Stimulated activated CD4-positive, alpha-beta T cell treated with anti-CD3 and anti-CD28 coated beads, Interleukin-4, amount 100 ng/mL, for 24 hours (primary cell): ENCODE measurements at places on chromosomes 1 and 21.

GRCh38 chr1:18868801-18869424 lies 9.5 kb upstream of the TAS1R2 start:
- DNase-seq = no peak

- DNase-seq = no peak
Observed at GRCh38 chr1:231638647-231639046, 12.1 kb downstream of the DISC1 start.

DNA sequence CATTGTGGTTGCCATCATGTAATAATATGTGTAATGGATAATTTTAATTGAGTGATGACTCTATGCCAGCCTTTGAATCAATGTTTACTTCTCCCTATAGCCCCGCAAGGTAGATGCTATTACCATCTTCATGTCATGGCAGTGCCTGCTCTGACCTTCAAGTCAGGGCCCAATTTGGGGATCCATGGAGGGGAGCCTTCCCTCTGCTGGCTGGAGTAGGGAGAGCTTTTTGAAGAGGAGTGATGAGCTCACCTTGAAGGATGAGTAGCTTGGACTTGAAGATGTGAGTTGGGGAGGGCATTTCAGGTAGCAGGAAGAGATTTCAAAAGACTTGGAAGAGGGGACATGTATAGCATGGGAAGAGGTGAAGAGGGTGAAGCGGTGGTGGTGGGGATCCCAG lies 189.2 kb downstream of the FOXD2 start:
- DNase-seq = no peak

- no peak for DNase-seq
Observed at GRCh38 chr1:15099441-15100120, 54.0 kb upstream of the TMEM51 start.

GRCh38 chr1:186819126-186819525 lies 9.6 kb upstream of the PLA2G4A start:
- no peak for DNase-seq

- no peak for DNase-seq
Observed at GRCh38 chr21:42989816-42990650, 15.7 kb downstream of the PKNOX1 start.

- no peak for DNase-seq
Observed at GRCh38 chr1:23521588-23521987, 9.4 kb downstream of the E2F2 start.

DNA sequence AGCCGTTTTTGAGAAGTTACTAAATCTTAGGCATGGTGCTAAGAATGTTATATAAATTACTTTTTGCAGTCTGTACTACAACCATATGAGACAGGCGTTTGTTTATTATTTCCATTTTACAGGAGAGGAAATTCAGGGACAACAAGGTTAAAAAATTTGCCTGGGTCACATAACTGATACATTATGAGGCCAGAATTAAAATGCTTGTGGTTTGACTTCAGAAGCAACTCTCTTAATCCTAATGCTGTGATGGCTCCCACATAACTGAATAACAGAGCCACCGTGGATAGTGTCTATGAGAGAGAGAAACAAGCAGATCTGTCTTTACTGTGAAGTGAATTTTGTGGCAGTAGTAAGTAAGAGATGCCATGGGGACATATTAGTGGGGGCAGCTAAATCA lies 184.9 kb downstream of the NCAM2 start:
- no peak for DNase-seq

DNA sequence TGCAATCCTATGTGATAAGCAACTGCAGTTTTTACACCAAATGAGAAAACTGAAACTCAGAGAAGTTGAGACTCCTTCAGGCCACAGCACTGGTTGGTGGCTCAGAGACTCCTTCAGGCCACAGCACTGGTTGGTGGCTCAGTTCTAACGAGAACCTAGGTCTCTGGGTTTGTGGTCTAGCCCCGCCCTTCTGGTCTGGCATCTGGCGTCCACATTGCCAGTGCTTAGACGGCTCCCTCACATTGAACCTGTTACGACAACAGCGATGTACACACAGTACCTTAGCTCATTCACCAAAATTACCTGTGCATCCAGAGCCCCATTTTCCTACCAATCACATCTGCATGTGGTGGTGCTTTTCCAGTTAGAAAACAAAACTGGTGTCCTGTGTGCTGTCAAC lies 66.1 kb downstream of the NID1 start:
- DNase-seq = peak; percentile 39

GRCh38 chr1:55310505-55310971 lies 95.4 kb upstream of the USP24 start:
- no peak for DNase-seq

DNA sequence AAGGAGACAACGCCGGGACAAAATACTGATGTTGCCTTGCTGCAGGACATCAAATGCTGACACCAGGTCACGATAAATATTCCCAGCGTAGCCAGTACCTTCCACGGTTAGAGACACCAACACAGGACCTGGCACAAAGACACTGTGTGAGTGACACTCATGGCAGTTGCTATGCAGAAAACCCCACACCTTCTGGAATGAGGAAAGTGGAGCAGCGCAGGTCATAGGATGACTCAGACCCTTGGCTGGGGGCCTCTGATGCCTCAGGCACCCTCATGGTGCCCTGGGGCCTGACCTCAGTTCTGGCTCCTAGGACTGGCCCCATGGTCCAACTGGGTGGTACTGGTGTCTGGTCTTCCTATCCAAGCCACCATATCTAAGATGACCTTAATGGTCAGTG lies 7.0 kb downstream of the DCST2 start:
- no peak for DNase-seq

DNA sequence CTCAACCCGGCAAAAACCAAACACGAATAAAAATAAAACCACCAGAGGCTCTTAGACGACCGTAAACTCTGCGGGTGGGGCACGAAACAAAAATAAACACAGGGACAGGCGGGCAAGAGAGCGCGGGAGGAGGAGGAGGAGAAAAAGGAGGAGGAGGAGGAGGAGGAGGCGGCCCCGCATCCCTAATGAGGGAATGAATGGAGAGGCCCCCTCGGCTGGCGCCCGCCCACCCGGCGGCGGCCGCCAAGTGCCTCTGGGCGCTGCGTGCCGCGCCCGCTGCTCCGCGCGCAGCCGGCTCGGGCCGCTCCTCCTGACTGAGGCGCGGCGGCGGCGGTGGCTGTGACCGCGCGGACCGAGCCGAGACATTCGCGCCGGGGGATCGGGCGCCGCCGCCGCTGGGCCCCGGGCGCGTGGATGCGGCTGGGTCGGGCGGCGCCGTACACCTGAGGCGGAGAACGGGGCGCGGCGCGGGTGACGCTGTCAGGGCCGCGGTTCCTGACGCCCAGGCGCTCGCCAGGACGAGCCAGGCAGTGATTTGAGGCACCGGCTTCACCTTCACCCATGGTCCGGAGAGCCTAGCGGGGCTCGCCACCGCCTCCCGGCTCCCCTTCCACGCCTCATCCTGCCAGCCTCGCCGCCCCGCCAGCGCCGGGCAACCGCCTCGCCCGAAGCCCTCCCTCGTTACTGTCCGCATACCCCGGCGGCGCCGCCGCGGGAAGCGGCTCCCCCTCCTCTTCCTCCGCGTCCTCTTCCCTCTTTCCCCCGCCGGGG lies at the start of gene MARK1:
TSS of gene MARK1 (plus strand) at position 229 of the 771 bp plus-strand sequence. CDS start 687 bp downstream, outside the sequence.
- DNase-seq = no peak

- DNase-seq = no peak
Observed at GRCh38 chr1:112242470-112242869, 153.5 kb upstream of the CTTNBP2NL start.
